B cell (primary cell): ENCODE measurements at places on chromosomes 1 and 21. TPM values are rescaled to one million over a fixed set of nuclear protein-coding genes. Genes with fewer than 3 reads are reported as not detected.
A peak's percentile ranks its signal among the peaks of the same experiment; 100 is the strongest.

- DNase-seq, result peak; percentile 17
Observed at GRCh38 chr1:54403808-54404261, 2.4 kb downstream of the SSBP3 start.

- no peak for DNase-seq
Observed at GRCh38 chr1:182877331-182877730, 38.2 kb downstream of the DHX9 start.

GRCh38 chr1:215140135-215140534, 57.6 kb downstream of the KCNK2 start:
- DNase-seq, result no peak

- DNase-seq, result peak; percentile 6
Observed at GRCh38 chr1:240909701-240910457, 297.9 kb upstream of the GREM2 start.

DNA sequence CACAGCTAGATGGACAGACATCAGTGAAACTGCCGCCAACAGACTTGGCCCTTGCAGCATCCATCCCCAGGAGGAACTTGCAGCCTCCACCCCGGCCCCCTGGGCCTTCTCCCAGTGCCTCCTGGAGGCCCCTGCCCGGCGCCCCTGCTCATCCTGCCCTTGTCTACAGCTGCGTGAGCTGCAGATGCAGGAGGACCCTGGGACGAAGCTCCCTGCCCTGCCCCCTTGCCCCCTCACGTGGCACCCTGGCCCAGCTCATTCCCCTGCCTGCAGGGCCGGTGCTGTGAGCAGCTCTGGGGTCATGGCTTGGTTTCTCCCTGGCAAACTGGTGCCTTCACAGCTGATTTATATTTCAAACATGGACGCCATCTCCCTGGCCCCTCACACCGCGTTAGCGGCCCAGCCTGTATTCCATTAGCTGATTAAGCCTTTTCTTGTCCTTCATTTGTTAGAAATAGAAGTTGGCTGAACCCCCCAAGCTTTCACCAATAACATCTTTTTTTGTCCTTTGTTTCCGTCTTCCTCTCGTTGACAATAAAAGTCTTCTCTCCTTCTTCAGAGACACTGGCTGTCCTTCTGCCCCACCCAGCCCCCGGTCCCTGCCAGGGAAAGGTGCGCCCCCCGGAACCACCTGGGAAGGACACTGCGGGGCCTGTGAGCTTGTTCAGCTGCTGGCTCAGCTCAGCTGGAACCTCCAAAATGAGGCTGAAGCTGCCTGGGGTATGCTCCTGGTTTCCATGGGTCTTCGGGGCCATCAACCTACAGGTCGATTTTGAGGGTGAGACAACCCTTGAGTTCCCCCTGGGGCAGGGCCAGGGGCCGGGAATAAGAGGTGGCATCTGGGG, 34.0 kb upstream of the SLC19A1 start:
- no peak for DNase-seq

OR6K3 gene
- total RNA-seq, result not detected in 2 replicates

NES gene
- 0.05 TPM in 1 of 2 replicates, not detected in the other for total RNA-seq

C8A gene
- total RNA-seq, result not detected in 2 replicates

- DNase-seq, result no peak
Observed at GRCh38 chr1:76465030-76465429, 390.5 kb downstream of the ST6GALNAC3 start.

TSPEAR gene
- total RNA-seq, result not detected in 2 replicates

DNA sequence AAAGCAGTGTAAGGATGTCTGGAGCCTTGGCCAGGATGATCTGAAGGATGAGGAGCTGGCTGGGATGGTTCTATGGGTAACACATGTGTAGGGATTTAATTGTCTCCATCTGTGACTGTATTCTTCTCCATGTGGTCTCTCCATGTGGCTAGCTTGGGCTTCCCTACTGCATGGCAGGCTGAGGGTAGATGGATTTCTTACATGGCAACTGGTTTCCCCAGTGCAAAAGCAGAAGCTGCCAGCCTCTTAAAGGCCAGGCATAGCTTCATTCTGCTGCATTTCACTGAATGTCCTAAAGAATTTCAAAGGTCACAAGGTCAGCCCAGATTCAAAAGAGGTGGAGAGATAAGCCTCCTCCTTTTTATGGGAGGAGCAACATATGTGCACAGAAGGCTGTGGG, 61.7 kb downstream of the XCL2 start:
- DNase-seq, result no peak

- DNase-seq, result no peak
Observed at GRCh38 chr1:29708796-29709703, 472.7 kb downstream of the PTPRU start.

RAB42 gene
- not detected in 2 replicates for total RNA-seq

DNA sequence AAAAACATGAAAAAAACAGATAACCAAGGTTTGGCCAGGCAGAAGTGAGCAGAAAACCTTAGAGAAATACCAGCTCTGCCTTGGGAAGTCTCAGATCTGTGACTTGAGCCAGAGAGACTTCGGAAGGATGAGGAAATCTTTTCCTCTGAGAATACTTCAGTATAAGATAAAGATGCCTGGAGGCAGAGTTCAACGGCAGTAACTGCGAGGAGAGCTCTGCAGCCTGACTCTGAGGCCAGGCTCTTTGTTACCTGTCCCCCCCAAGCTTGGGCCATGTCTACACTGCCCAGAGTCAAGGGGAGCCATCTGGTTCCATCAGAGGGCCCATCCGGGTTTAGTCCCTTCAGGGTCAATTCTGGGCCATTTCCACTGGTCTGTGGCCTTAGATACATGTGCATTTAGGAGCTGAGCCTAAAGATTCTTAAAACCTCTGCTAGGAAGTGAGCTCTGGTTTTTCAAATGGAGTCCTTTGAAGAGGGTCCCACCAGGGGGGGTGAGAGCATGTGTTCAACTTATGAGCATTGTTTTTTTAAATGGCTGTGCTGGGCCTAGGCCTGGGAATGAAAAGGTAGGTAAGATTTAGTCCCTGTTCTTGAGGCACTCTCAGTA, 8.7 kb downstream of the KIRREL1 start:
- DNase-seq, result no peak

GRCh38 chr1:3002349-3003038, 18.8 kb upstream of the ACTRT2 start:
- DNase-seq, result no peak

CELA3A gene
- total RNA-seq, result not detected in 2 replicates

EYA3 gene
- 31.3 and 31.7 TPM in 2 replicates for total RNA-seq

DNA sequence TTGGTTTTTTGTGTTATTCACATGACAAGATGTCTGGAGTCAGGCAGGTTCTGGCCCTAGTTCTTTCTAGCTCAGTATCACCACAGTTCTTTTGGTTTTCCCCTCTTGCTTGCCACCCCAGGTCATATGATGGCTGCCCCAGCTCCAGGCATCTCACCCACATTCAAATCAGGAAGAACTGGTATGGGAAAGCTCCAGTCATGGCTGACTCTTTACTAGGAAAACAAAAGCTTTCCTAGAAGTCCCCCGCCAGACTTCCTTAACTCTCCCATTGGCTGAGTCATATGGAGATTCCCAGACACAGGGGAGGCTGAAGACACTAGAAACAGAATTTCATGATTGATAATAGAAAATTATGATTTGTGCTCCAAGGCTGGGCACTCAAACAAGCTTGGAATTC, 22.1 kb upstream of the EYA3 start:
- DNase-seq, result no peak

DNA sequence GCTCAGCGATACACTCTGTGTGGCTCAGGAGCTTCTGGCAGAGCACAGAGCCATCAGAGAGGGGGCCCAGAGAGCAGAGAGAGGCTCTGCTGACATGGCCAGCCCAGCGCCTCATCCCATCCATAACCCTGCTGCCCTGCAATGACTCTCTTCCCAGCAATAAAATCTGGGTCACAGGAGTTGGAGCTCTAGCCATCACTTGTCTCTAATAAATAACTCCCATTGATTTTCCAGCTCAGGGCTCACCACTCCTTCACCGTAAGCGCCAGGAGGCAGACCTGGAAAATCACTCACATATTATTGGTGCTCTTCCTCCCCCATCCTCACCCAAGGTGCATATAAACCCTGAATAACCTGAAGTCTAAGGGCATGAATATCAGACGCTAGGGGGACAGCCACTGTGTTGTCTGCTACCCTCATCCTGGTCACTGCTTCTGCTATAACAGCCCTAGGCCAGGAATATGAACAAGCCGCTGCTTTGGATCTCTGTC, at the start of gene APCS:
Gene APCS (plus strand): TSS at position 366 of the 491 bp plus-strand sequence. CDS start 96 bp downstream, at position 462.
- no peak for DNase-seq

GRCh38 chr1:113980110-113980509, 836 bp downstream of the OLFML3 start:
- DNase-seq, result no peak

- no peak for DNase-seq
Observed at GRCh38 chr1:8249838-8250237, 68.1 kb upstream of the SLC45A1 start.

GRCh38 chr1:168782559-168783116, 53.6 kb upstream of the DPT start:
- DNase-seq, result no peak

CD52 gene
- 1,072 and 1,116 TPM in 2 replicates for total RNA-seq

- DNase-seq, result no peak
Observed at GRCh38 chr1:70948396-70949017, 99.1 kb downstream of the PTGER3 start.

ZBTB7B gene
- total RNA-seq, result 55.7 and 66.0 TPM in 2 replicates

- no peak for DNase-seq
Observed at GRCh38 chr21:43281661-43282357, 113.0 kb downstream of the CRYAA start.

DNA sequence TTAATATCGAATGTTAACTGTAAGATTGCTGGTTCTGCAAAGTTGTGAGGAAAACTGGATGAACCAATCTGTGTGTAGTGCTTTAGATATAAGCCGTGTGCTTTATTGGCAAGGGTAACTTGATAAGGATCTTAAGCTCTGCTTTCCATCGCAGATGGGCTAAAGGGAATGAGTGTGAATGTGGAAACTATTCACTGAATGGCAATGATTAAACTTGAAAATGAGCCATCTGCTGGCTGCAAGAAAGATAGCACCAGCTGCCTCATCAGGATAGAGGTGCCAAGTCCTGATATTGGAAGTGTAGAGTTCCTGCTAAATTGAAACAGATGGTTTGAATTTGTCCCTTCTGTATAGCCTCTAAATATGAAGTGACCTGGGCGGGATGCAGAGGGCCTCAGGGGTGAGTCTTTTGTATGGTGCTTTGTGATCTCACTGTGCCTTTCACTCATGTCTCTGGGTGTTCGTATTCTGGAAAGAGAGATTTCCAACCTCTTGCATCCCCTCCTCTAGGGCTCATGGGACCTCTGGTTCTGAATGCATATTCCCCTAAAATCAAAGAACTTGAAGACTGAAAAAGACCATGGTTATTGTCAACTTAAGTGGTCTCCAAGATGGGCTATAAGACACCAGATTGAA, 9.2 kb downstream of the FCRL3 start:
- peak; percentile 51 for DNase-seq

DNA sequence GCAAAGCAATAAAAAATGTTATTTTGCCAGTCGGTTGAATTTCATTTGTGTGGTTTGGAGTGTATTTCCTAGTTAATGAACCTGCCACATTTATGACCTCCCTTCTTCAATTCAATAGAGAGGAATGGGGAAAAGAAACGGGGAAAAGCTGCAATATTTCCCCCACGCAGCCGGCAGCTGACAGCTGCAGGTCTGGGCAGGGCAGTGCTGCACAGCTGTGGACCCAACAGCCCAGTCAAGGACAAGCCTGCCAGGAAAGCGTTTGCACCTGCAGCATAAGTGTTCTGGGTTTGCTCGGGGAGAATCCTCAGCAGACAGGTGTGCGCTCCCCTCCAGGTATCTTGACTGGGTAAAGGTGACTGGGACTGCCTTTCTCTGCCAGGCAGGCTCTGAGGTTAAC, 53.4 kb downstream of the FBXO2 start:
- no peak for DNase-seq

GRCh38 chr1:94063379-94063778, 57.6 kb downstream of the ABCA4 start:
- DNase-seq, result no peak

ANGPTL3 gene
- not detected in 2 replicates for total RNA-seq

DNA sequence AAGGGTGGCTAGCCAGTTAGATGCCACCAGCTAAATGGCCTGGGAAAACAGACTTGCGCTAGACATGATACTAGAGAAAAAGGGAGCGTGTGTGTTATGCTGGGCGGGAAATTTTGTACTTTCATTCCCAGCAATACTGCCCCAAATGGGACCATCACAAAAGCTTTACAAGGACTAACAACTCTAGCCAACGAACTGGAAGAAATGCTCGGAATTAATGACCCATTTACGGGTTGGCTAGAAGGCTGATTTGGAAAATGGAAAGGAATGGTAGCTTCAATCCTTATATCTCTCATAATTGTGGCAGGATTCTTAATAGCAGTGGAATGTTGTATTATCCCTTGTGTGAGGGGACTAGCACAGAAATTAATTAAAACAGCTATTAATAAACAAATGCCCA, 27.9 kb upstream of the ZNF496 start:
- DNase-seq, result no peak

DNA sequence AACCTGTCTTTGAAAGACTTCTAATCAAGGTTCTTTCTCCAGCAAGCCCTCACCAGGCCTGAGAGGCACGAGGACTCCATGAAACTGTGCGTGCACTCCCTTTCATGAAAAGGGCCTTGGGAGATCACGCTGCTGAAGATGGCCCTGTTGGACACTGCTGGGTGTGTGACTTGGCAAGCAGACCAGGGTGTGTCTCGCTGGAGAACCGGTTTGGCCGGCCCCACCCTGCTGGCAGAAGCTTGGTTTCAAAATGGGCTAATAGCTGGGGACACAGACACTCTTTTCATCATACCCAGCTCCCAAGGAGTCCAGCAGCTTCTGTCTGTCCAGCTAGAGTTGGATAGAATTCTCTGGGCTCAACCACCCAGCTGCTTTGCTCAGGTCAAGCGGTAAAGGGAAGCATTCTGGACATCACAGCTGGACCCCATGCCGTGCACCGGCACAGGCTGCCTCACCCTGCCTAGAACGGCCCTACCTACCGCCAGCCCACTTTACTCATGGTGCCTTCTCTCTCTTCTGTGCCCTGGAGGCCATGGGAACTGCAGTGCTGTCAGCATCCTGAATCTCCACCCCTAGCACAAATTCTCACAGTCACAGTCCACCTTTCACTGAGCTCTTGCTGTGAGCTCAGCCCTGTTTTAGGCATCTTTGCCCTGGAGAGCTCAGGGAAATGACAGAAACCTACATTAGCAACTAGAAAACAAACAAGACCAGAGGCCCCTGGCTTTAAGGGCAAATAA, 24.6 kb downstream of the PKP1 start:
- no peak for DNase-seq

GRCh38 chr1:62687421-62687902, 724 bp downstream of the DOCK7 start:
- peak; percentile 62 for DNase-seq

VHLL gene
- total RNA-seq, result 0.49 TPM in 1 of 2 replicates, not detected in the other

MSH4 gene
- total RNA-seq, result 1.4 and 1.7 TPM in 2 replicates

GRCh38 chr1:233293556-233294446, 1.7 kb downstream of the PCNX2 start:
- DNase-seq, result no peak

CNTN2 gene
- total RNA-seq, result not detected in 2 replicates

- no peak for DNase-seq
Observed at GRCh38 chr1:119124764-119125163, 15.7 kb downstream of the WARS2 start.

ZMYM1 gene
- 17.6 and 18.3 TPM in 2 replicates for total RNA-seq
